ENCODE measurements at places on chromosomes 2 and 18.

GRCh38 chr18:5318061-5318700 is 22.7 kb upstream of the ZBTB14 start:
- DNase-seq: no peak

DNA sequence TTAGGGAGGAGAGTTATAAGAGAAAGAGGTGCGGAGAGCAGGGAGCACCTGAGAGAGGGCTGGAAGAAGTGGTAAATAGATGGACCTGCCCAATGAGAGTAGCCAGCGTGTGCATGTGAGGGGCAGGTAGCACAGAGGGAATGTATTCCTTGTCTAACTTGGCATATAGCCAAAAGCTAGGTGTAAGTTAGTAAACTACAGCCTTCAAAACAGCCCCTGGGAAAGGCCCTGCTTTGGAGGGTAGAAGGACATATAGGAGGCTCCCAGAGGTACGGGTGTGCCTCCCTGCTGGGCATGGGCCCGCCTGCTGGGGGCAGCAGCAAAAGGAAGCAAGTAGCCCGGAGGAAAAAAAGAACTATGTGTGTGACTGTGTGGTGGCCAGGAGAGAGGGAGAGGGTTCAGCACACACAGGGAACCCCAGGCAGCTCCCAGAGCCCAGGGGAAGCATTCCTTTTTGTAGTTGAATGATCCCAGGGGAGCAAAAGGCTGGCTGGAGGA is 48.0 kb downstream of the TCF7L1 start:
- no peak for DNase-seq

GRCh38 chr18:79294235-79294634 is 101.5 kb upstream of the NFATC1 start:
- DNase-seq: no peak

- no peak for DNase-seq
These were observed 3.7 kb upstream of the KHK start for GRCh38 chr2:27082773-27083409.

GRCh38 chr2:176753752-176754474 is 458.7 kb upstream of the HNRNPA3 start:
- DNase-seq: no peak

- DNase-seq: no peak
These were observed 270.0 kb downstream of the CYRIA start for GRCh38 chr2:16395601-16396000.

- DNase-seq: no peak
These were observed 22.9 kb upstream of the NCKAP5 start for GRCh38 chr2:133591164-133591563.

DNA sequence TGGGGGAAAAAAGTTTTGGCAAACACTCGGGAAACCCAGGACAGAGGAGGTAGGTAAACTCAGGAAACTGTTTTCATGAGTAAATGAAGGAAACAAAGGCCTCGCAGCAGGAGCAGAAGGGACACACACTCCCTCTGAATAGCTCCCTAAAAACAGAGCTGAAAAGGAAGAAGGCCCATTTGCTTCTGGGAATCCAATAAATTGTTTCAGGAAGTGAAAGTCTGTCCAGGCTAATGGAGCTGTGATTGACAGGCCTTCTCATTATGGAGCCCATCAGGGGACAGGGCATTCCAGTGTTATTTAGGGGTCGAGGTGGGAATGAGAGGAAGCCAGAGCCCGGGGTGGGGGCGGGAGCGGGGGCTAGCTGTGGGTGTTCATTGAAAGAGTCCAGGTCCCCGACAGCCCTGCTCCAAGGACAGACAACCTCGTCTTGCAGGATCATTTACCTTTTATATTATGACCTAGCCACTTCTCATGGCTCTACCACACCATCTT is 81.2 kb downstream of the GBX2 start:
- no peak for DNase-seq

DNA sequence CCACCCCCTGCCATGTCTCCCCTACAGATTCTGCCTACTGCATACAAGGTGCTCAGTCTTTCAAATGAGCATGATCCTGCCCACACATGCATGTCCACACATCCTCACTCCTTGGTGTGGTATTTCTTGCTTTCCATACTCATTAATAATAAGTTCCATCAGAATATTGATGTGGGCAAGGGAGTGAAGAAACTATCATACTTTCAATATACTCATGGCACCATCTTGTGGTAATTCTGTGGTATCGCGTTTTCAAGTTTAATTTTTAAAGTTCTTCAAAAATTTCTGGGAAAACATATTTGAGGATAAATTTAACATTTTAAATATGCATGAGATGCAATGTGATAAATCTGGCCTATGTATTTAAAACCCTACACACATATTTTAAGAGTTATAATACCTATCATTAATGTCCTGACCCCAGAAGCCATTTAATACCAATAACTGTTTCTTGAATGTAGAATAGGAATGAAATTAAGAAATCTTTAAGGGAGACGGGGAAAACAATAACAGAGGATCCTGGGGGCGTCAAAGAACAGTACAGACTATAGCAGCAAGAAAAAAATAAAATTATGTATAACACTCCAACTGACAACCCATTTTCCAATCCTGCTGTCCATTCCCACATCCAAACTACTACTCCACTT is 110.1 kb downstream of the ZNF385B start:
- DNase-seq: no peak

DNA sequence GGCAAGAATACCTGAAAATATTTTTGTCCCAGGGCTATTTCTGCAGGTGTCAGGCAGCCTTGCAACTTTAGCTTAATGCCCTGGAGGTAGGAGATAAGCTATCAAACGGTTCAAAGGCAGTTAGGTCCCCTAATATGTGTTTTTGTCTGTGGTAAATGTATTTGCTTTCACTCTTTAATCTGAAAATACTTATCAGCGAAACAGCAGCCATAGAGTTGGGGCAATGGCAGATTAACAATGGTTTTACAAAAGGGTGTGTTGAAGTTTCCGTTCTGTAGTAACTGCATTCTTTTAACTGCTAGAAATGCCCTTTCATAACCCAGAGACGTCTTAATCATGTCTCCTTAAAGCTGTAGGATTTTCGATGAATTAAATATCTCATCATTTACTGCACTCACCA is 265.0 kb upstream of the TRIB2 start:
- DNase-seq: no peak

DNA sequence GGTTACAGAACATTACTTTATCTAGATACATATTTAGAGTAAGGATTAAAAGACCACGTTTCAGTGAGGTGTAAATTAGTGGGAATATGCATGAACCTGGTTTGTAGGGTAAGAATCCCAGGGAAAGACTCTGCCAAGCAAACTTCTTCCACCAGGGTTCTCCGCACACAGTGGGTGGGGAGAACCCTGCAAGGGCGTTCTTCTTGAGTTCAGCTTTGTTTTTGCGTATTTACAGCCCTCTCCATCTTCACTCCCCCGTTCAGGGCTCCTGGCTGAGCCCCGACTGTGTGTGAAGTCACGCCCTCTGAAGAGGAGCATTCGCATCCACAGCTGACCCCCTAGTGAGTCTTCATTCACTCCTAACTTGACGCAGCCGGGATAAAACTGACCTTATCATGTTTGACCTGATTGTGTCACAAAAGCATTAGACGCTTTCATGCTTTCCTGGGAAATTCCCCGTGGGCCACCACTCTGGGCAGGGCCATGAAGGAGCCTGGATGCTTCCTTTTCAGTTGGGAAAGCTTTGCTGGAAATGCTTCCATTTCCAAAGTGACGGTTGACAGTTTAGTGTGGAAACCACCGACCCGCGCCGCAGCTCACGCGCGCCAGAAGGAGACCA is 1.0 kb downstream of the ALKAL2 start:
- DNase-seq: no peak

- DNase-seq: no peak
These were observed 58.8 kb upstream of the TTN start for GRCh38 chr2:178865999-178866398.

DNA sequence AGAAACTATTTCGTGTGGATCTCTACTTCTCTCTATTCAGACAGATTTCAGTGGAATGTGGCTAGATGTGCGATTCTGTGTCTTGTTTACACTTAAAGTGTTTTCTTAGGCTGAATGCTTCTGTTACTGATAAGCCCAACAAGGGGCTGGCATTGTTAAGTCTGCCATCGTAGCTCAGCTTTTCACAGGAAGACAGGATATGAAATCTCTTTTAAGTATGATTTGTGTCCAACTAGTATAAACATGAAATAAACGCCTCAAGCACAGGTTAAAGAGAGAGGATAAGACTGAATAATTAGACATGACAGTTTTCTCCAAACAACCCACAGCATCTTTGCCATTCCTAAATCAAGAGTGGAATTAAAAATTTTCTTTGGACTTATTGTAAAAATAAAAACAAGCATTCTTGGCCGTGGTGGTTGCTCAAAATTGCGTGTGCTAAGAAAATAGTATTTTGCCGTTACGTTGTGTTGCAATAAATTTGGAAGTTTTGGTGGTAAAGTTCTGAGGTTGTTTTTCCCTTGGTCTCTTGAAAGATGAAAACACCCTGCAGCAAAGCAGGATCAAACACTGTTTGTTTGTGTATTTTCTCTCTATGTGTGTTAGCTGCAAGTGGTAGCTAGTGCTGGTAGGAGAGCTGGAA is 1.0 kb downstream of the VIT start:
- DNase-seq: no peak

DNA sequence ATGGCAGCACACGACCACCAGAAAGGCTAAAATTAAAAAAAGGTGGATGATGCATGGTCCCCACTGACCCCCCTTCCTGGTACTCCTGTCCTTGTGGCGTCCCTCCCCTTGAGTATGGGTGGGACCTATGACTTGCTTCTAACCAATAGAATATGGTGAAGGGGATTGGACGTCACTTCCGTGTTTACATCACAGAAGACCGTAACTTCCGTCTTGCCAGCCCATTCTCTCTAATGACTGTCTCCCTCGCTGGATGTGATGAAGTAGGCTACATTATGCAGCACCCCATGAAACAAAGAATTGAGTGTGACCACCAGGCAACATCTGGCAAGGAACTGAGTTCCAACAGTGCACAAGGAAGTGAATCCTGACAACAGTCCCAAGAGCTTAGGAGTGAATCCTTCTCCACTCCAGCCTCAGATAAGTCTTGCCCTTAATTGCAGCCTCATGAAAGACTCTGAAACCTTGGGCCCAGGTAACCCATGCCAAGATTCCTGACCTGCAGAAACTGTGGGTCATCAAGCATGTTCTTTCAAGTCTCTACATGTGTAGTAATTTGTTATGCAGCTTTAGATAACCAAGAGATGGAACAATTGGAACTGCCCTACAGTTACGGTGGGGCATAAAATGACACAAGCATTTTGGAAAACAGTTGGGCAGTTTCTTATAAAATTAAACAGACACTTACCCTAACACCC is 80.1 kb upstream of the NPAS2 start:
- DNase-seq: no peak

GRCh38 chr2:66854298-66854697 is 419.4 kb downstream of the MEIS1 start:
- no peak for DNase-seq

DNA sequence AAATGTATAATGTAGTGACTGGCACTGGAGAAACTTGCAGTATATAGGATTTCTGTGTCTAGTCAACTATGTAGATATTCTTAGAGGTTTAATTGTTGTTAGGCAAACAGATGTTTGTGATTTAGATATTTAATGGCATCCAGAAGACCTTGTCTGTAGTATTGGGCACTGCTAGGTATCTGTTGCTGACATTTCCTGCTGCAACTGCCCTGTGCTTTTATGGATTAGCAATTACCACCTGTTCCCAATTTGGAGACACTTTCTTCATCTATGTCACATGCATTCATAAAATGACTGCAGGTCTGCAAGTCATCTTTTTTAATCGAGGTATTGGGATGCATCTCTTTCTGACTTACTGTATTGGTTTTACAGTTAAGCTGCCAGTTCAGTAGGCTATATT is 71.3 kb downstream of the ITGA4 start:
- no peak for DNase-seq

DNA sequence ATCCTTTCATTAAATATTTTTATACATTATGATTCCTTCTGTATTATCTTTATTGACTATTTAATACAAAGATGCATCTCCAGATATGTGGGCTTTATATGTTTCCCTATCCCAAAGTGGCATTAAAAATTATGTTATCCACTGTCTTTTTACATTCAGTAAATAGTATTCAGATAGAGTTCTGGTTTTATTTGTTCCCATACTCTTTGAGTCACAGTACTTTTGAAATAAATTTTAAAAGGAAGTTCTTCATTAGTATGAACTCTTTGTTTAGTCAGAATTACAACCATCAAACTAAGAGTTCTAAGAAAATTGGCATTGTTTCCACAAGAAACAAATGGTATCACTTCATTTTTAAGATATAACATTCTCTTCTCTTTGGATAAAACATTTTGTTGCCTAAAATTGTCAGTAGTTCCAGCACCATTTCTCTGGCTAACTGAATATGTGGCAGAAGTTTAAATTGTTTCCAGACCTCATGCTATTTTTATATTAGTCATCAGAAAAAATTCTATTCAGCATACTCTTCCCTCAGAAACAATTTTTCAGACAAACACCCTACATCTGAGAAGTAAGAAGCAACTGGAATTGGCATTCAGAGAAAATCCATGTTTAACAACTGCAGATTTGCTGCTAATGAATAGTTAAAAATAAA is 88.5 kb upstream of the COL5A2 start:
- no peak for DNase-seq

- no peak for DNase-seq
These were observed 2.6 kb upstream of the UBE2F start for GRCh38 chr2:237964194-237964577.

DNA sequence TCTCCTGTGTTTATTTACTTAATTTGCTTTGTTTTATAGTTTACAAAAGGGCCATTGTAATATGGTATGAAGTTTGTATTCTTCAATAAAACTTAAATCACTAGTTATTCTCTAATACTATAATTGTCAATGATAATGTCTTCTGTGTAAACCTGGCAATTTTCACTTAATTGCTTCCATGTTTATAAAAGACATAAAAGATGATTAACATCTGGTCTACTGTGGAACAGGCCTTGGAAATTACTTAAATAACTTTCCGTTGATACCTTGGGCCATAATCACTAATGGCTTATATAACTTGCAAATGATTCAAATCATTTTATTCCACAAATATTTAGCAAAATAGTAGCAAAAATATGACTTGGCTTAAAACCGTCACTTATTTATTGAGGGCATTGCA is 743.8 kb downstream of the DSC3 start:
- DNase-seq: no peak

GRCh38 chr2:168907940-168908662 is 7.0 kb downstream of the G6PC2 start:
- no peak for DNase-seq

- DNase-seq: no peak
These were observed 66.3 kb downstream of the SP110 start for GRCh38 chr2:230153390-230153976.

DNA sequence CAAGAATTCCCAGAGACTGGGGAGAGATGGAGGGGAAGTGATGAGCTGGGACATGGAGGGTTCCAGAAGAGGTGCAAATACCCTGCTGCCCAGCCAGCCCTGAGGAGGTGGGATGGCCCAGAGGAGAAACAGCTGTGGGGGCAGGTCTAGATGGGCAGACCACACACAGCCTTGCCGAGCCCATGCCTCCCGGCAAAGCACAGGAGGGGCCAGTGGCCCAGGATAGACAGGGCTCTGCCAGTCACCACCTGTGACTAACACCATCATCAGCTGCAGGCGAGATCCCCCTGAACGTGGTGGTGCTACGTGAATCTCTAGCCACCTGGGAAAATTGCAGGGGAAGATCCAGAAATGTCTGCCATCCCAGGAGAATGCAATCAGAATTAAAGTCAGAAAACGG is 39.4 kb downstream of the SCTR start:
- no peak for DNase-seq
